ENCODE measurements at places on chromosomes 4 and X.
A peak's percentile ranks its signal among the peaks of the same experiment; 100 is the strongest.

- no peak for DNase-seq
Measured at GRCh38 chr4:22237155-22237751, 278.6 kb downstream of the ADGRA3 start.

DNA sequence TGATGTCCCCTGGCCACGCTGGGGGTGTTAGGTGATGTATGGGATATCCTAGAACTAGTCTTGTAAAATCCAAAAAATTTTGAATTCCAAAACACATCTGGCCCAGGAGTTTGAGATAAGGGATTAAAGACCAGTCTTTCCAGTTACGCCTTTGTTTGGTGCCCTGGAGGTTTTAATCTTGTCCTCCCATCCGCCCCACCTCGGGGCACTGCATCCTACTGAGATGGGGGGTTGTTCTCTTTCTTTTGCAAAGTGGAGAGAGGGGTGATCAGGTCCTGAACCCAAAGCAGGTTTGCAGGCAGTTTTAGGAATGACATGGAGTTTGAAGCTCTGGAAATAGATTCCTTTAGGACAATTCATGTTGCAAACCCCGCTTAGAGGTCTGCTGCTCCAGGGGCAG lies 1.8 kb downstream of the SUV39H1 start:
- no peak for DNase-seq

GRCh38 chrX:51694254-51694653 lies 11.6 kb upstream of the CENPVL2 start:
- DNase-seq = no peak

DNA sequence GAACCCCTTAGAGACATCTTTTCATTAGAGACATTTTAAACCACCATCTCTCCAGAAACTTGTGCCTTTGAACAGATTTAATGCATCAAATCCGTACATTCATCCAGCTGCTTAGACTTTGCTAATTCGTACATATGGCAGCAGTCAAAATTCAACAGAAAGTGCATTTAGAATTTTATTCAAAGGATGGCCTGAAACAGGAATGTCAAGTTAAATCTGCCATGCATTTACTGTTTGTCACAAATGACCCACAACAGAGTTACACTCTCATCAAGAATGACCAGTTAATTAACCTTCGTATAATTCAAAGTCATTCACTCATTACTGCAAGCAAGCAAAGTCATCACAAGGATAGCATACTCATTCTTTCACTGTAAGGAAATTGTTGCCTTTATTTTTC lies 284.3 kb downstream of the SLC7A11 start:
- no peak for DNase-seq

GRCh38 chrX:111127038-111127437 lies 31.0 kb downstream of the PAK3 start:
- DNase-seq = no peak

- no peak for DNase-seq
Measured at GRCh38 chr4:139975830-139976272, 178.1 kb downstream of the MAML3 start.

GRCh38 chrX:2594491-2594890 lies 93.7 kb upstream of the DHRSX start:
- no peak for DNase-seq

- no peak for DNase-seq
Measured at GRCh38 chr4:7650606-7651385, 216.1 kb upstream of the PSAPL1 start.

DNA sequence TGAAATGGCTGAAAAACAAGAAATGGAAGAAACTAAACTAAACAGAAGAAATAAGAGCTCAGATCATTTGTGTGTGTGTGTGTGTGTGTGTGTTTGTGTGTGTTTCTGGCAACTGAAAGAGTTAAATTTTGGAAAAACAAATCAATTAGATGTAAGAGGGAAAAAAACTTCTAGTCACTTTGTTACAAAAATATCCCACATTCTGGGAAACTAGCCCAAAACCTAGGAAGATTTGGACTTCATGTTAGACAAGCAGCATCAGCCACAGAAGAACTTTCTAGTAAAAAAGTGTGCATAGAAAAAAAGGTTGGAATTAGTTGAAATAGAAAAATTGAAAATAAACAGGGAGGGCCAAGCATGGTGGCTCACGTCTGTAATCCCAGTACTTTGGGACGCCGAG lies 111.6 kb upstream of the PRKG2 start:
- DNase-seq = no peak

GRCh38 chrX:78237127-78237526 lies 90.3 kb downstream of the CYSLTR1 start:
- DNase-seq = no peak

- DNase-seq = no peak
Measured at GRCh38 chrX:20350596-20350995, 83.9 kb upstream of the RPS6KA3 start.

- no peak for DNase-seq
Measured at GRCh38 chrX:71870208-71871098, 40.2 kb upstream of the NHSL2 start.

DNA sequence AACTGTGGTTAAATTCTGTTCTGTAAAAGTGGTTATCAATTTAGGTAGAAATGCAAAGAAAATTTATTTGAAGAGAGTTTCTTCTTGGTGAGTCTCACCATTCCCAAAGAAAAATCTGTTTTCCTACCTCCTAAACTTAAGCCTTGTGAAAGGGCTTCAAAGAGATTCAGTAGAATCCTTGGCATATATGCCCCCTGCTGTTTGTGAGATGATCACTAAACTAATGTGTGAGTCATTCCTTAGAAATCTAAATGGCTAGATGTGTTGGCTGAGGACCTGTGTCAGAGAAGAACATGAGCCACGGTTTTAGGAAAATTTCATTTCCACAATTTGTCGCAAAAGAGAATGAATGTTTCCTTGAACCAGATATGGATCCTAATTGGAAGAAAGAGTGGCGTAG lies 260.9 kb downstream of the SLC7A11 start:
- no peak for DNase-seq

DNA sequence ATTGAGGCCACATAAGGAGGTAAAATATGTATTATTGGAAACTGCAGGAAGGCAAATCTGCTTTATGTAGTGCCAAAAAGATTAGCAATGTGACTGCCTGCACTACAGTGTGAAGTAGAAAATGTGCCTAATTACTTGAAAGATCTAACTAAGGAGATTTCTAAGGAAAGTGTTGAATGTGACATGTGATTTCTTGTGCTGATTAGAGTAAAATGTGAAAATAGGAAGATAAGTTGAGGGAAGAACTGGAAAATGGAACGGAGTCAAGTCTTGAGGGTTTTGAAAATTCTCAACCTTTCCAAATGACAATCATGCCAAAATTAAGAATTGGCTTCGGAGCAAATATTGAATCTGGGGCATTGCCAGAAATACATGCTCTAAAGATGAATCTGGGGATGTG lies 209.5 kb upstream of the SPOCK3 start:
- DNase-seq = no peak

- DNase-seq = no peak
Measured at GRCh38 chrX:53587795-53588420, 98.6 kb downstream of the HUWE1 start.

DNA sequence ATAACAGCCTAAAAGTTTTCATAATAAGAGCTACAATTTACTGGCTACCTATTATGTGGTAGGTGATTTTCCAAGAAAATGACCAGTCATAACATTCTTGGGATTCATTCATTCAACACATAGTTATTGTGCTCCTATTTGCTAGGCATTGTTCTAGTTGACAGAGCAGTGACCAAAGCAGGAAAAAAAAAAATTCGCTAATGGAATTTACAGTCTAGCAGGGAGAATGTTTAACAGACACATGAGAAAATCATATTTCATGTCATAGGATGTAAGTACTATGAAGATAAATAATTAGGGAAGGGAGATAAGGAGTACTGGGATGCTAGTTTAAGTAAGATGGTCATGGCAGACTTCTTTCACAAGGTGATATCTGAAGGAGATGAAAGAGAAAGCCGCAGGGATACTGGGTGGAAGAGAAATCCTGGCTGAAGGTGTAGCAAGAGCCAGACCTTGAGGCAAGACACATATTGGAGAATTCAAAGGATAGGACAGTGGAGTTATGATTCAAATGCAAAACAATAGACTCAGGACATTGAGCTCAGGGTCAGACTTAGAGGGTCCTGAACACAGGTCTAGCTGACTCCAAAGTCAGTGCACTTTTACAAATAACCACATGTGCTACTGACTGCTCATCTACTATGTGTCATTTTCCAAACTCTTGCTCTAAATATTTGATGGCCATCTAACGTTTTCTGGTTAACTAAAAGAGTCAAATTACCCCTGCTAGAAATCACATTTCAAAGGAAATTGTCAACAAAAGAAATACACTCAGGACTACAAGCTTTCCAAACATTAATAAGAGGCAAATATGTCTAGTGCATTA lies 20.4 kb downstream of the SPCS3 start:
- no peak for DNase-seq

GRCh38 chr4:132866616-132867015 lies 282.5 kb upstream of the PCDH10 start:
- no peak for DNase-seq

DNA sequence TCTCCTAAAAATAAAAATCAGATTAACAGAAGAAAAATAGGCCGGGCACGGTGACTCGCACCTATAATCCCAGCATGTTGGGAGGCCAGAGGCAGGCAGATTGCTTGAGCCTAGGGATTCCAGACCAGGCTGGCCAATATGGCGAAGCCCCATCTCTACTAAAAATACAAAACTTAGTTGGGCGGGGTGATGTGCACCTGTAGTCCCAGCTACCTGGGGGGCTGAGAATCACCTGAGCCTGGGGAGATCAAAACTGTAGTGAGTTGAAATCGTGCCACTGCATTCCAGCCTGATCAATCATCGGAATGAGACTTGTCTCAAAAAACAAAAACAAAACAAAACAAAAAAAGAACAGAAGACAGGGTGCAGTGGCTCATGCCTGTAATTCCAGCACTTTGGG lies 32.8 kb upstream of the NOCT start:
- no peak for DNase-seq

GRCh38 chr4:91111556-91111955 lies 984.4 kb downstream of the CCSER1 start:
- DNase-seq = no peak

GRCh38 chr4:124203613-124204238 lies 508.8 kb downstream of the ANKRD50 start:
- no peak for DNase-seq

GRCh38 chr4:89300499-89300898 lies 7.1 kb downstream of the GPRIN3 start:
- DNase-seq = no peak

DNA sequence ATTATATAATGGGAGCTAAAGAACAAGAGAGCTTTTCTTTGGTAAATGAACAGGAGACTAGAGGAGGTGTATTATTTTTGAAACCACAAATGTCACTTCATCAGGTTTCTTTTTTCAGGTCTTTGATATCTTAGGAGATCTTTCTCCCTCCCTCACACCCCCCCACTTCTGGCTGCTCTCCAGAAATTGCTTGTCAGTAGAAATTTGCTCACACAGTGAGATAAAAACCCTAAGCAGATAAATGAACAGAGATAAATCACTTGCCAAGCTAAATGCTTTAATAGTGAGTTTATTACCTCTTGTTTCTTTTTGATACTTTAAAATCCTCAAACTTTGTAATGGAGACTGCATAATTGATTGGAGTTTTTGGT lies 421.2 kb upstream of the TENM3 start:
- DNase-seq = peak; percentile 19

- no peak for DNase-seq
Measured at GRCh38 chrX:53974529-53974928, 69.7 kb downstream of the PHF8 start.

DNA sequence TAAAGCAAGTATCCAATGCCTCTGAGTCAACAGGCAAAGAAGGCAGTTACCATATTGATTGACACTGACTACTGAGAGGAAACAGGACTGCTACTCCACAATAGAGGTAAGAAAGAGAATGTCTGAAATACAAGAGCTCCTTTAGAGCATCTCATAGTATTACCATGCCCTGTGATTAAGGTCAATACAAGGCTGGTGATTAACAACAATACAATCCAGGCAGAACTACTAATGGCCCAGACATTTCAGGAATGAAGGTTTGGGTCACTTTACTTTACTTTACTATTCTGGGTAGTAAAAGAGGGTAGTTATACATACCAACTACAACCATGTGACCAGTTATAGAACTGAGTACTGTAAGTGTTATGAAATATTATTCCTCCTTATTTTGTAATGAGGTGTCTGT lies 44.5 kb downstream of the BRWD3 start:
- DNase-seq = no peak

- no peak for DNase-seq
Measured at GRCh38 chrX:47749185-47749967, 87.3 kb upstream of the ZNF81 start.

DNA sequence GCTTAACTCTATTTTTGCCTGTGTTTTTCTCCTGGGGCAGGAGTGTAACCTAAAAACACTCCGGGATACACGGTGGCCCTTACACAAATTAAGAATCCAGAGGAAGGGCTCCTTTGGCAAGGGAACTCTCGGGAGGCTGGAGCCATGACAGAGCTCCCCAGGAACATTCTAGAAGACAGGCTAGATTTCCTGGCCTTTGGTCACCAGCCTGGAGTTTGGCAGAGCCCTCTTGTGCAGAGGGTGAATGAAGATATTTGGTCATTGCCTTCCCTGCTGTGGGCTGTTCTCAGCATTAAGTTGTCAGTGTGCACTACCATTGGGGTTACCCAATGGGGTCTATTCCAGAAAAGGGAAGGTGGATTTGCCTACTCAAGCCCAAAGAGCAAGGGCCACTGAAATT lies 53.8 kb upstream of the LNX1 start:
- no peak for DNase-seq

DNA sequence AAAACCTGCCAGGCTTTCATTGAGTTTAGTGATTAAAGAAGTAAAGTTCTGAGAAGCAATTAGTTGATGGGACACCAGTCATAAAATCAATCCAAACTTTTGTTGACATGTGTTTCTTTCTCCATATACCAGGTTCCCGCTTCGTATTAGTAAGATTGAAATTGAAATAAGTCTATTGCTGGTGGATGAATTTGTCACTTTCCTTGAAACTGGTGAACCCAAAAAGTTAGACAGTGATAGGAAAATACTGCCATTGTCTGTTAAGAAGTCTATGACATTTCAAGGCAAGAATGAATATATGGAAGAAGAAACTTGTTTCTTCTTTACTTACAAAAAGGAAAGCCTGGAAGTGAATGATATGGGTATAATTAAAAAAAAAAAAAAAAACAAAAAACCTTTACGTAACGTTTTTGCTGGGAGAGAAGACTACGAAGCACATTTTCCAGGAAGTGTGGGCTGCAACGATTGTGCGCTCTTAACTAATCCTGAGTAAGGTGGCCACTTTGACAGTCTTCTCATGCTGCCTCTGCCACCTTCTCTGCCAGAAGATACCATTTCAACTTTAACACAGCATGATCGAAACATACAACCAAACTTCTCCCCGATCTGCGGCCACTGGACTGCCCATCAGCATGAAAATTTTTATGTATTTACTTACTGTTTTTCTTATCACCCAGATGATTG lies at the start of gene CD40LG:
Gene CD40LG (plus strand): TSS at position 482 of the 684 bp plus-strand sequence. CDS start 91 bp downstream, at position 573.
- DNase-seq = no peak

GRCh38 chrX:51292421-51292820 lies 40.2 kb upstream of the NUDT10 start:
- DNase-seq = no peak

GRCh38 chr4:99615170-99615820 lies 40.7 kb downstream of the MTTP start:
- no peak for DNase-seq
